ENCODE measurements at places on chromosomes 11 and 22.

GRCh38 chr11:8706673-8707432 lies 24.3 kb downstream of the RPL27A start:
- H3K27me3 ChIP-seq = peaks cover 4% of the 10 kb centered on the region
- H3K4me3 ChIP-seq = no peak overlapping the region
- no peak for DNase-seq
- H3K36me3 ChIP-seq = no peaks in the 10 kb centered on the region
- no peaks in the 10 kb centered on the region for H3K4me1 ChIP-seq
- H3K27ac ChIP-seq = no peak overlapping the region

DNA sequence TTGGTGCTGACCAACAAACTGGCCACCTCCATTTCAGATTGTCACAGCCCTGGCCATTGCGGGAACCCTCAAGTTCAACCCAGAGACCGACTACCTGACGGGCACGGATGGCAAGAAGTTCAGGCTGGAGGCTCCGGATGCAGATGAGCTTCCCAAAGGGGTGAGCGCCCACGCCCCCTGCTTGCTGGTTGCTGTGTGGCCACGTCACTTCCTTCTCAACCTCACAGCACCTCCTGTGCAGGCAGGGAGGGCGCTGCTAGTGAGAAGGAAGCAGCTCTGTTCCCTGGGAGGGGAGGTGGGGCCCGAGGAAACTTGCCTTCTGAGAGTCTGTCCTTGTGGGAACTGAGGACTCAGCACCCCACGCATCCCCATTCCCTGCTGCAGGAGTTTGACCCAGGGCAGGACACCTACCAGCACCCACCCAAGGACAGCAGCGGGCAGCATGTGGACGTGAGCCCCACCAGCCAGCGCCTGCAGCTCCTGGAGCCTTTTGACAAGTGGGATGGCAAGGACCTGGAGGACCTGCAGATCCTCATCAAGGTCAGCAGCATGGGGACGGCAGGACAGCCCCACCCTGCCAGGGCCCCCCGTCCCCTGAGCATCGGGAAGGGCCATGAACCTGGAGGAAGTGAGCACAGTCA lies 19.3 kb downstream of the POLR3H start:
- no peaks in the 10 kb centered on the region for H3K27me3 ChIP-seq
- peak overlapping the region; percentile 81 for H3K27ac ChIP-seq
- peak; percentile 69 for DNase-seq
- H3K36me3 ChIP-seq = peaks cover 9% of the 10 kb centered on the region

- H3K4me3 ChIP-seq = no peak overlapping the region
- H3K27ac ChIP-seq = no peak overlapping the region
- peaks cover 22% of the 10 kb centered on the region for H3K27me3 ChIP-seq
- no peaks in the 10 kb centered on the region for H3K36me3 ChIP-seq
- no peak for DNase-seq
These were observed 136.5 kb downstream of the TRIM29 start for GRCh38 chr11:120001178-120002090.

DNA sequence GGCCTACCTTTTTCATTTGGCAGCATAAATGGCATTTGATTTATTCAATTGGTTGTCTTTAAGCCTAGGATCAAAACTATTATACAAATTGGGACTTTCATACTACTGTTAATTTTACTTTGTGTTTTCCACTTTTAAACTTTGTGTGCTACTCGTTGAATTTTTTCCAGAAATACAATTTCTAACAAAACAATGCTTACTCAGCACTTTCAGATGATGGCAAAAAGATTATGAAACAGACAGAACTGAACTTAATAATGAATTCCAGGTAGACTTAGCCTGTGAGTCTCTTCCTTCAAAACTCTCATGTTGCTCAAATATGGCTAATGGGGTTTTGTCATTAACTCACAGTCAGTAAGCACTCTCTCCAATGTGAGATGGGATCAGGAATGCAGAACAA lies 26.3 kb downstream of the OR5T2 start:
- H3K36me3 ChIP-seq = no peaks in the 10 kb centered on the region
- DNase-seq = no peak
- no peaks in the 10 kb centered on the region for H3K4me1 ChIP-seq
- no peaks in the 10 kb centered on the region for H3K27me3 ChIP-seq
- no peak overlapping the region for H3K27ac ChIP-seq

DNA sequence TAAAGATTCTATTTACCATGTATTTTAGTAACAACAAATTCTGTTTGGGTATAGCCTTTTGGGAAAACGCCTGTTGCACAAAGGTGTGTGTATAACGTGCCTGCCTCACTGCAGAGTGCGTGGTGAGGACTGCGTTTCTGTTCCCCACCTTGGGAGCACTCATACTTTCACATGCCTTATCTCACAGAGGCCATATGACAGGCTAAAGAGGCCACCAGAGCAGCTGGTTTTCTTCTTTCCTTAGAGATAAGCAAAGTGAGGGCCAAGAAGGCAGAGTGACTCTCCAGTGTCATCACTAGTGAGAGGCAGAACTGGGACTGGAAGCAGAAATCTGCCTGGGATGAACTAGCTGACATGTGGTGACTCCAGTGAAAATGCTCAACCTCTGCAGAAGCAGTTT lies 369.2 kb upstream of the NARS2 start:
- peaks cover 23% of the 10 kb centered on the region for H3K27me3 ChIP-seq
- no peak overlapping the region for H3K4me3 ChIP-seq
- H3K4me1 ChIP-seq = no peaks in the 10 kb centered on the region
- no peaks in the 10 kb centered on the region for H3K36me3 ChIP-seq

GRCh38 chr11:117862019-117862725 lies 14.3 kb downstream of the FXYD6 start:
- H3K27ac ChIP-seq = no peak overlapping the region
- H3K27me3 ChIP-seq = no peaks in the 10 kb centered on the region
- peaks cover 2% of the 10 kb centered on the region for H3K4me1 ChIP-seq
- no peak overlapping the region for H3K4me3 ChIP-seq
- no peaks in the 10 kb centered on the region for H3K36me3 ChIP-seq

DNA sequence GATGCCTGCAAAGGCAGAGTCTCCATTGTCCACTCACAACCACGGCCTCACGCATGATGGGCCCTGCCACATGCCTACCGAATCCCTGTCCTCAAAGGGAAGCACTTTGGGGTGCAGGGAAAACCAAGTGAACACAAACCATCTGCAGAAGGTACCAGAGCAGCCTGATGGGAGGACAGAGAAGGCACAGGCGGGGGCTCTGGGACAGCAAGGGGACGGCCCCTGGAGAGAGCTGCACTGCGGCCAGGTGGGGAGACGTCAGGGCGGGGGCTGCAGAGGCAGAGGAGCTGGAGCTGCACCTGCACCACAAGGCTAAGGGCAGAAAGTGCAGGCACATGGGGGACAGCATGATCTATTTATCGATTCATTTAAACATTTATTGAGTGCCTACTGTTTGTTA lies 1056.0 kb downstream of the TBC1D22A start:
- H3K36me3 ChIP-seq = no peaks in the 10 kb centered on the region
- H3K27ac ChIP-seq = no peak overlapping the region
- no peaks in the 10 kb centered on the region for H3K4me1 ChIP-seq
- no peak for DNase-seq

DNA sequence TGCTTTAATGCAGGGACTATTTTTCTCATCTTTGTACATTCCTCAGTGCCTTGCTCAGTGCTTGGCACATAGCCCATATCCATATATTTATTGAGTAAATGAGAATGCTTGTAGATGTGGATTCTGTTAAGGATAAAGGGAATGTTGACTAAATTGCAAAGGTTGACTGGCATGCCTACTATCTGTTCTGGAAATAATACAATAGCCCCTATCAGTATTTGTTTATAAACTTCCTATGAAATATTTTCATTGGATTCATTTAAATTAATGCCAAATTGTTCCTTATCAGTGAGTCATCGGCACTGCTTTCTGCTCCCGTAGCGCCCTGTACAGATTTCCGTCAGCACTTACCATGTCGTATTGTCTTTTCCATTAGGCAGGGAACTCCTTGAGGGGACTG lies 8.0 kb downstream of the RNF121 start:
- peaks cover 6% of the 10 kb centered on the region for H3K36me3 ChIP-seq
- no peaks in the 10 kb centered on the region for H3K27me3 ChIP-seq
- H3K4me1 ChIP-seq = peaks cover 24% of the 10 kb centered on the region
- DNase-seq = no peak

- H3K36me3 ChIP-seq = no peaks in the 10 kb centered on the region
- H3K4me1 ChIP-seq = no peaks in the 10 kb centered on the region
- H3K4me3 ChIP-seq = no peak overlapping the region
- no peak overlapping the region for H3K27ac ChIP-seq
- H3K27me3 ChIP-seq = peaks cover 8% of the 10 kb centered on the region
- DNase-seq = no peak
These were observed 281.1 kb upstream of the SORL1-AS1 start for GRCh38 chr11:121733858-121734257.

GRCh38 chr22:30830907-30831306 lies 136.2 kb downstream of the OSBP2 start:
- H3K27me3 ChIP-seq = peaks cover 3% of the 10 kb centered on the region
- DNase-seq = no peak
- no peak overlapping the region for H3K4me3 ChIP-seq
- no peaks in the 10 kb centered on the region for H3K36me3 ChIP-seq

GRCh38 chr11:130426837-130427341 lies 1.5 kb downstream of the ADAMTS8 start:
- peaks cover 63% of the 10 kb centered on the region for H3K27me3 ChIP-seq
- peaks cover 2% of the 10 kb centered on the region for H3K36me3 ChIP-seq
- no peak overlapping the region for H3K27ac ChIP-seq
- DNase-seq = no peak

GRCh38 chr11:118448294-118448693 lies 12.0 kb downstream of the KMT2A start:
- peaks cover 47% of the 10 kb centered on the region for H3K36me3 ChIP-seq
- no peak overlapping the region for H3K4me3 ChIP-seq
- H3K27me3 ChIP-seq = no peaks in the 10 kb centered on the region
- H3K4me1 ChIP-seq = peaks cover 60% of the 10 kb centered on the region

- no peak overlapping the region for H3K4me3 ChIP-seq
- H3K27ac ChIP-seq = no peak overlapping the region
- no peaks in the 10 kb centered on the region for H3K27me3 ChIP-seq
- H3K36me3 ChIP-seq = peaks cover 8% of the 10 kb centered on the region
- no peak for DNase-seq
These were observed 68.7 kb upstream of the GRK2 start for GRCh38 chr11:67197606-67198005.

DNA sequence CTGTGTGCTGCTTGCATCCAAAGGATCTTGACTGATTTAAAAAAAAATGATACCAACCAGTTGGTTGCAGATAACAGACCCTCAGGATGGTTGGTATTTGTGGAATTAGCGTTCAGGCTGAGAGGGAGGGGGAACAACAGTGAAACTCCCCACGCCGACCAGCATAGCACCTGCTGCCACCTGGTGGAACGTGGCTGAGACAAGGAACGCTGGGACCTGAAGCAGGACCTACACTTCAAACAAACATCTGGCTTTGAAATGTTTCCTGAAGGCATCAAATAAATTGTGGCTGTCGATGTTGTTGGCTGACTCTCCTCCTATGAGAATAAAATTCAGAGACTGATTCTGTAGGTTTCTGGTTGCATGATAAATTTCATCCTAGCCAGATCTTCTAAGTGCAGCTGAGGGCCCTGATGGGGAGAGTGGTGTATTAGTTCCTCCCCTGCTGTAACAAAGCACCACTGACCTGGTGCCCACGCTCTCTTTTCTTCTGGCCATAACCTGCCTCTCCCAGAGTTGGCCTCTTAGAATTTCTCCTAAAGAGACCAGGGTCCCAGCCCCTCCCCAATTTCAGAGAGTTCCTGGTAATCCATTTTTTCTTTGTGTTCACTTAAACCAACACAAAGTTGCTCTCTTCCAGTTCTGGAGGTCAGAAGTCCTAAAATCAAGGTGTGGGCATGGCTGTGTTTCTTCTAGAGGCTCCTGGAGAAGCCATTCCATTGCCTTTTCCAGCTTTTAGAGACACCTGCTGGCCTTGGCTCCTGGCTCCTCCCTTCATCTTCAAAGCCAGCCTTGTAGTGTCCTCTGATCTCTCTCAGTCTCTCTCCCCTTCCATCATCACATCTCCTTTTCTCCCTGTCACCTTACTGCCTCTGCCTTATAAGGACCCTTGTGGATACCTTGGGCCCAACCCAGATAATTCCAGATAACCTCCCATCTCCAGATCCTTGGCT lies 17.3 kb downstream of the APOL2 start:
- H3K4me1 ChIP-seq = peaks cover 7% of the 10 kb centered on the region
- H3K27me3 ChIP-seq = no peaks in the 10 kb centered on the region
- H3K27ac ChIP-seq = no peak overlapping the region
- H3K4me3 ChIP-seq = no peak overlapping the region
- H3K36me3 ChIP-seq = peaks cover 8% of the 10 kb centered on the region
- peak; percentile 35 for DNase-seq
